ENCODE measurements at places on chromosomes 2 and 18.

- DNase-seq: no peak
These were observed 52.0 kb downstream of the DCC start for GRCh38 chr18:52391810-52392559.

- DNase-seq: no peak
These were observed 265.7 kb downstream of the NEDD4L start for GRCh38 chr18:58309610-58310239.

- no peak for DNase-seq
These were observed 796 bp downstream of the SPIRE1 start for GRCh38 chr18:12656938-12657683.

GRCh38 chr2:238568455-238569440 lies 142.0 kb downstream of the ASB1 start:
- no peak for DNase-seq

- no peak for DNase-seq
These were observed 322.8 kb downstream of the STK39 start for GRCh38 chr2:167924556-167924955.

DNA sequence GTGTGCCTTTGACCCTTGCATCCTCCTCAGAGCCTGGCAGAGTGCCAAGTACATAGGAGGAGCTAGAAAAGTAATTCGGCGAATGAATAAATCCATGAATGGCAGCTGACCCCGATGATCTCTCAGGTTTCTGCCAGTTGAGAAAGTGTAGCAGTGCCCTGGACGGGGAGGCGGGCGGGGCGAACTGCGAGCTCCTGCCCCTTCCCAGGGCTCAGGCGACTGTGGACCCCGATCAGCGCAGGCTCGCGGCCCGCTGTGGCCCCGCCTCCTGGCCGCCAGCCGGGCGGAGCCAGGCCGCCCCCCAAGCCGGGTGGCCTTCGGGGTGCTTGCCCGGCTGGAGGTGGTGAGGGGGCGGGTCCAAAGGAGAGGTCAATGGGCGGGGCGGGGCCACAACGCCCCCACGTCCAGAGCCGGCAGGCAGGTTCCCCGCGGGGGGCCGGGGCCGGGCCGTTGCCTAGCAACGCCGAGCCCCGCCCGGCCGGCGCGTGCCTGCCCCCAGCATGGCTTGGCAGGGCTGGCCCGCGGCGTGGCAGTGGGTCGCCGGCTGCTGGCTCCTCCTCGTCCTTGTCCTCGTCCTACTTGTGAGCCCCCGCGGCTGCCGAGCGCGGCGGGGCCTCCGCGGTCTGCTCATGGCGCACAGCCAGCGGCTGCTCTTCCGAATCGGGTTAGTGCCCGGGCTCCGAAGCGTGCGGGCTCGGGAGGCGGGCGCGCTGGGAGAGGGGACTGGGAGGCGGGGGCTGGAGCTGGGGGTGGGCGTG lies 30.6 kb upstream of the TMBIM1 start:
- DNase-seq: no peak

GRCh38 chr18:45284174-45284573 lies 331.1 kb upstream of the SLC14A2 start:
- DNase-seq: no peak

- DNase-seq: no peak
These were observed 206.8 kb upstream of the MEIS1 start for GRCh38 chr2:66228128-66228547.

DNA sequence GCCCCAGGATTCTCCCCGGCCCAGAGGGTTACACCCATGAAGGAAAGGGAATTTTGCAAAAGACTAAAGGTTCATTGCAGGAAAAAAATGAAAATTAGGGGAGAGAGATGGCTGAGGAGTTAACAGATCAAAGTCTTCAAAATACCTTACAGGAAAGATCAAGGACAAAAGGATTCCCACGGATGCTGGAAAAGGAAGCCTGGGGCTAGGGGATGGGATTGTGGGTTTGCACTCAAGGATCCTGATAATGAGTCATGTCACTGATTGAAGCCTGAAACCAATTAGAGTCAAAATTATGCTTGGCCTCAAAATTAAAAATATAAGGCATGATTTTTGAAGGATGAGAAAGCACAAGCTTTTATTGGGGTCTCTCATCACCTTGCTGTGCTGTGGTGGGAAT lies 32.6 kb upstream of the COPS8 start:
- no peak for DNase-seq

DNA sequence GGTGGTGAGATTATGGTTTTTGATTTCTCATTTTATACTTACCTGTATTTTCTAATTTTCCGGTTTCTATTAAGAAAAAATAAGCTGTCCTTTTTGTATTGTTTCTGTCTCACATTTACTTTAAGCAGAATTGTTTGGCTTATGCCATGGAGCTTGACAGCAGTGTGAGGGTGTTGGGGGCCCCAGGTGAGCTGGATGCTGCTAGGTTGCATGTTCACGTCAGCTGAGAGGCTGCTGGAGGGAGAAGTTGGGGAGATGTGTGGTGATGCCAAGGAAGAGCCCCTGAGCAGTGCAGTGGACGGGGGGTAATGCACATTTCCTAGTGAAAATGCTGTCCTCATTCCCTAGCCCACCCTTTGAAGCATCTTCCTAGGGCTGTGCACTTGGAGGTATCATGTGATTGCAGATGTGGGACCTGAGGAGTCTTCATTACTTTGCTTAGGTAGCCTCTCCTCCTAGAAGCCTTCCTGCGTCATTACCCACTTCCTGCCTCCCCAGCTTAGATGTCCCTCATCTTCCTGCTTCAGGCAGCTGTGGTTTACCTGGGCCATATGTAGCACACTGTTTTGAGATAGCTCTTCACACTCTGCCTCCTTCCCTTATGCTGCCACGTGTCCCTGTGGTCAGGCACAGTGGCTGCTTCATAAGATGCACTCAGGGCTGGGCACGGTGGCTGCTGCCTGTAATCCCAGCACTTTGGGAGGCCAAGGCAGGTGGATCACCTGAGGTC lies 16.2 kb downstream of the ATG16L1 start:
- DNase-seq: no peak

GRCh38 chr2:66021296-66021695 lies 413.6 kb upstream of the MEIS1 start:
- DNase-seq: no peak

- DNase-seq: no peak
These were observed 50.9 kb downstream of the COL3A1 start for GRCh38 chr2:189024901-189025618.
